ENCODE measurements at places on chromosomes 2 and 18.

GRCh38 chr2:46298272-46298521 is 990 bp downstream of the EPAS1 start:
- DNase-seq: no peak

DNA sequence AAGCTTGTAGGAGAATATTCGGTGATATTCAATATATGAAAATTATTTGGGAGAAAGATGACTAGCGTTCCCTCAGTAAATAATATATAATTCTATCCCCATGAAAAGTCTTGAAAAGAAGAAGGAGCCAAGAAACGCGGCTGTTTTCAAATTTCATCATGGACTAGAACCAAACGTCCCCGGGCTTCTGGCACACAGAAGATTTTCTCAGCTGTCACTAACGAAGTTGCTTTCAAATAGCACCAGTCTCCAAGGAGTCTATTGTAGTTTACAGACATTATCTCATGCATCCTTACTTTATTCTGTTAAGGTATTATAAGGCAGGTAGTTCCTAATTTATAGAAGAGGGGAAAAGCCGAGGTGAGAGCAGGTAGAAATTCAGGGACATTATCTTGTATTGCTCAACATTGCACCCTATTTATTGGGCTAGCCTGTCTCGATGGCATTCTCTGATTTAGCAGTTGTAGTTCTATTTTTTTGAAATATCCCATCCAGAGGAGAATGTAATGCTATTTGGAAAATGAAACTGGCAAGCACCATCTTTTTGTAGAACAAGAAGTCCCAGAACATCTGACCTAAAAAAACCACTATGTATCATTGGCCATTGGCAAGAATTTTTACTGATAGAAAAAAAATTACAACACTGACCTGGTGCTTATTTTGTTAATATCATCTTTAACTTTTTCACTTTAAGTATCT is 198.1 kb upstream of the RASGRP3 start:
- no peak for DNase-seq

DNA sequence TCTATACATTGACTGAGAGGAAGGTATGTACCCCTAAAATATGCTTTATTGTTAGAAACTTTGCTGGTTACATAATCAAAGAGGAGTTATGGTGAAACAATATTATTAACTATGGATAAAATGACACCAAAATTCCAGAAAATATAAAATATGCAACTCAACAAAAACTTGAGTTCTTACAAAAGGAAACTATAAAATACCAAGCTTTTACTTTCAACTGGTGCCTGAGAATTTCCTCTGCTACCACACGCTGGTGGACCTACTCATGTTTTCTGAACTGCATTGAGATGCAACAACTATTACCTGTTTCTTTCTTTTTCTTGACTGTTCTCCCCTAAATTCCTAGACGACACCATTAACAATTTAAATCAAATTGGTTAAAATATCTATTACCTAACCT is 8.2 kb upstream of the NFE2L2 start:
- no peak for DNase-seq

DNA sequence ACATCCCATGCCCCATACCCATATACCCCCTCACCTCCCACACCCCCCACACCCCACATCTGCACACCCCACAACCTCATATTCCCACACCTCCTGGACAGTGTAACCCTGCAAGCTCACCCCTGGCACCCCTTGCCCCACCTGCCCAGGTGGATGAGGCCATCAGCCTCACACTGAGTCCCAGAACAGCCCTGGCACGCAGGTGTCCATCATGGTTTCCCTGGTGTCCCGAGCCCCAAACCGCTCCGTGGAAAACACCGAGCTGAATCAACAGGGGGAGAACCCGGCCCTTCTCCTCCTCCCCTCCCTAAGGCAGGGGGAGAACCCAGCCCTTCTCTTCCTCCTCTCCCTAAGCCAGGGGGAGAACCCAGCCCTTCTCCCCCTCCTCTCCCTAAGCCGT is 415.6 kb upstream of the SALL3 start:
- DNase-seq: no peak

- DNase-seq: no peak
These were observed 228.3 kb upstream of the RAB12 start for GRCh38 chr18:8380926-8381325.

DNA sequence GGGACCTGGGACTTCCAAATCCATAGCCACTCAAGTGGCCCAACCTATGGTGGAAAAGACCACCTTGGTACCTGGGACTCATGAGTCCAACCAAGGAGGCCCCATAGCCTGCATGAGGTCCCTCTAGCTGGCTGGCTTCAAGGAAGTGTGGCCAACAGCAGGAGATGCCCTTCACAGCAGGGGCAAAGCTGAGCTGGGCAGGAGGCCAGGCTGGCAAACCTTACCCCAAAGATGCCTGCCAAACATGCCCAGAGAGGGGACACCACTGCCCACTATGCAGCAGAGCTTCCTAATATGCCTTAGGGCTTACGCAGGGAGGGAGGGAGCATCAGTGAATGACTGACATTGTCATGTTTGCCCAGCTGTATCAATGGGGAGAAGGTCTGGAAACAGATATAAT is 188.0 kb upstream of the GLI2 start:
- DNase-seq: no peak

DNA sequence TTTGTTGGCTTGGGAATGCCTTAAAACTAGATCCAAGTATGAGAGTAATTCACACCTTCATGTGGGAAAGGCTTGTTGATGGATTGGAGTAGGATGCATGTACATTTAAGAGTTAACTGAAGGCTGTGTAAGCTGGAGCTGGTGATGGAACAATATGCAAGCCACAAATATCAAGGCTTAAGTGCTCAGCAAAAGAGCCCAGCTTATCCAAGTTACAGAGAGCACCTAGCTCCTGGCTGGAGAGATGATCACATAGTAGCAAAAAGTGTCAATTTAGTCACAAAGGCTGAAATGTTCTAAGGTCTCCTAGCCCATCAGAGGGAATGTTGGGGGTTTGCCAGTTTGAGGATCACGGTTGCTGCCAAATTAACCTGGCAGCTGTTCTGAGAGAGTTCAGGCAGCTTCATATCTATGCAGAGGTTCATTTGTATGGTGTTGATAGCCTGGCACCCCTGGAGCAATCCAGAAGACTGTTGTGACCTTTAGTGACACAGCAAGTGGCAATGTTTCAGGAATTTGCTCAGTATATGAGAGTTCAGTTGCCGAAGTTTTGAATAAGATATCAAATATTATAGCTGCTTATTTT is 228.2 kb downstream of the DOK6 start:
- no peak for DNase-seq

All from CD4-positive, alpha-beta T cell (primary cell).